ENCODE measurements at places on chromosomes 7 and 10.
A peak's percentile ranks its signal among the peaks of the same experiment; 100 is the strongest.

DNA sequence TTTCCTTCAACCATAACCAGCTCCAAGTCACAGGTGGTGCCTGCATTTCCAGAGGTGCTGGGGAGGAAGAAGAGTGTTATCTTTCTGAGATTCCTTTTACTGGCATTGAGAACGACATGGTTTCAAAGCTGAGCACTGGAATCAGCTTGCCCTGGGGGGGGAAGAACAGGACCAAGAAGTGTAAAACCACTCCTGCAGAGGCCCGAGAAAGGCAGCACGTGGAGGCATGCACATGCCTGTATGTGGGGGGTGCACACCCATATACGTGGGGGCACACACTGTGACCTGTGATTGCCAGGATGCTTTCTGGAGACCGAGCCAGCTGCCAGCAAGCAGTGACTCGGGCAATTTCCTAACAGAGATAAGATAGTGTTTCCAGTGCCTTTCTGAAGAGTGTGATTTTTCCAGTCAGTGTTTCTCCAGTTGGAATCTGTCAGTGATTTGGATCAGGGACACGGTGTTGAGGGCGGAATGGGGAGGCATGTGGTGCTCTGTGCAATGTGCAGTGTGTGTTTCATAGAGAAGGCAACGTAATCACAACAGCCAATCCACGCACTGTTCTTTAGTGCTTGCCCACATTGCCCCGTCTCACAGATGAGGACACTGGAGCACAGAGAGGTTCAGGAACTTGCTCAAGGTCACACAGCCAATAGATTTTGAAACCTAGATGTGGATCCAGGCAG, 4.2 kb downstream of the LRRC27 start:
- DNase-seq: no peak

- no peak for DNase-seq
Observed at GRCh38 chr10:121531076-121531829, 67.0 kb downstream of the FGFR2 start.

GRCh38 chr10:7075851-7076250, 335.0 kb downstream of the SFMBT2 start:
- no peak for DNase-seq

- DNase-seq: no peak
Observed at GRCh38 chr7:132485136-132485535, 91.1 kb downstream of the PLXNA4 start.

DNA sequence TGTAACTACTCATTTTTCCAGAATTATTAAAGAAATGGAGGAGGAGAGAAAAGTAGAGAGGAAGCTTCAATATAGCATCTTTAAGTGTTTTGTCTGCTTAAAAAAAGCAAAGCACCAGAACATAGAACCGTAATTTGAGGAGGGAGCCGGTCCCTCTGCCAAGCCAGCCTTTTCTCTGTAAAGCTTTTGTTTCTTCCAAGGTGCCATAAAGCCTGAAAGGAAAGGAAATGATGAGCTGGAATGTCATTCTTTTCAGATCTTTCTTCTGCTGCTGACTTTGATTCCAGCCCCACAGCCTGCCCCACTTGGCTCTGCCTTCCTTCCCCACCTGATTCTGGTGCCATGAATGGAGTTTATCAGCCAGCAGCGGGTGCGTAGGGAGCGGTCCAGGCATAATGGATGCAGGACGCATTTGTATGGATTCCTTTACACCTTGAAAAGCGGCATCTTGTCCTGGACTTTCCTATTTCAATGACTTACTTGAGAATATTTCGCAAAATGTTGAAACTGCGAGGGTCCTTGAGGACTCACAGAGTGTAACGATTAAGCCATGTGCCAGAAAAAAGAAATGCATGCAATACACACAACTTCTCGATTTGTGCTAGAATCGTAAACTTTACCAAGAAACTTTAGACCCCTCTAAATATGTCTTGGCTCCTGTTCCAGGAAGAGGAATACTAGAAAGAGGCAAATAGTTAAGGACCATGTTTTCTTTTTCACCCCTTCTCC, 569.5 kb upstream of the MGMT start:
- DNase-seq: no peak

GRCh38 chr10:128727114-128727513, 600.9 kb upstream of the MKI67 start:
- DNase-seq: no peak

GRCh38 chr10:24926557-24926956, 25.8 kb downstream of the PRTFDC1 start:
- DNase-seq: no peak

GRCh38 chr7:80821771-80822319, 97.0 kb downstream of the SEMA3C start:
- no peak for DNase-seq

GRCh38 chr10:110151467-110151866, 55.9 kb upstream of the MXI1 start:
- DNase-seq: no peak

GRCh38 chr7:78760620-78761355, 692.7 kb downstream of the MAGI2 start:
- no peak for DNase-seq

DNA sequence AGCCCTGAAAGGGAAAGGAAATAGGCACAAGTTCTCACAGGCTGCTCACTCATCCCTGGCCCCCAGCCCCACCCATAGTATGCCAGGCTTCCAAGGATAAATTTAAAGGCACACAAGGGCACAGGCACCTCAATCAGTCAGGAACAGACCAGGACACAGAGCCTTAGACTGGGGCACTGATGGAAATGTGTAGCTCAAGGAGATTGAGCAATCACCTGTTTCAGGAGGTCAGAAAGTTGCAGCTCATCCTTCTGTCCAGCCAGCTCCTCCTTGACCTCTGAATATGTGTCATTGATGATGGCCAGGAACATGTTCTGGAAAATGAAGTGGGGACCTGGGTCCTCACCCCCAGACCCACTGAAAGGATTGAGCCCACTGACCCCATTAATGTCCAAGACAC, 6.6 kb upstream of the BLOC1S2 start:
- DNase-seq: no peak

- DNase-seq: no peak
Observed at GRCh38 chr10:59833810-59834209, 72.5 kb downstream of the CCDC6 start.

GRCh38 chr7:98357751-98358161, 43.1 kb downstream of the BAIAP2L1 start:
- DNase-seq: no peak

- DNase-seq: no peak
Observed at GRCh38 chr10:8262317-8262716, 207.8 kb downstream of the GATA3 start.

- no peak for DNase-seq
Observed at GRCh38 chr7:86904949-86905834, 154.3 kb downstream of the ELAPOR2 start.

- DNase-seq: peak; percentile 36
Observed at GRCh38 chr10:123150986-123151736, 3.0 kb upstream of the BUB3 start.

- DNase-seq: peak; percentile 72
Observed at GRCh38 chr7:141053626-141054025, 20.2 kb upstream of the TMEM178B start.

- DNase-seq: no peak
Observed at GRCh38 chr10:30172673-30173072, 113.3 kb upstream of the JCAD start.

All from activated naive CD4-positive, alpha-beta T cell treated with Interleukin-2 at 50 U/mL for 16 hours (primary cell).